ENCODE measurements at places on chromosomes 5 and 9.
A peak's percentile ranks its signal among the peaks of the same experiment; 100 is the strongest.

DNA sequence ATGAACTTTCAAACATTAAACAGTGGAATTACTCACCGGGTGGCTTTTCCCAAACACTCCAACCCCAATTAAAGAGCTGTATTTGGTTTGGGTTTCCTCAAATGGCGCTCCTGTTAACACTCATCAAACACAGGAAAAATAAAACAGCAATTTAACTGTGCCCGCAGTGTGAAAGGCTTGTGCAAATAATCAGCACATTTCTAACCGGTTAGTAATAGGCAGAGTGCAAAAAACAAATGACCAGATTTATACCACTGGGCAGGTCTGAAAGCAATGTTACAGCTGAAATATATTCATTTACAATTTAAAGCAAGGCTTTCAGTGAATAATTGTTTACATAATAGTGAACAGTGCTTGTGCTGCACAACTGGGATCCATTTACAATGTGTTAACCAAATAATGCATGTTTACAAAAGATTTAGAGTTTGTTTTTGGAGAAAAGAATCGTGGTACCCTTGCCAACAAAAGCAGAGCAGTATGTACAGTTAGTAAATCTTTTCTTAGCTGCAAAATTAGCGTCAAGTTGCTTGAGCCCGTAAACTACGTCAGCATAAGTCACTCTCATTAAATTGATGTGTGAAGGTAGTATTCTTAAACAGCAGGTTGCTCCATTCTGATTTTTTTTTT is 662.9 kb upstream of the ZNF608 start:
- DNase-seq, result no peak

GRCh38 chr9:130215341-130216119 is 43.3 kb downstream of the NCS1 start:
- no peak for DNase-seq

- DNase-seq, result no peak
Measured at GRCh38 chr9:80679916-80680315, 1009.4 kb downstream of the TLE1 start.

DNA sequence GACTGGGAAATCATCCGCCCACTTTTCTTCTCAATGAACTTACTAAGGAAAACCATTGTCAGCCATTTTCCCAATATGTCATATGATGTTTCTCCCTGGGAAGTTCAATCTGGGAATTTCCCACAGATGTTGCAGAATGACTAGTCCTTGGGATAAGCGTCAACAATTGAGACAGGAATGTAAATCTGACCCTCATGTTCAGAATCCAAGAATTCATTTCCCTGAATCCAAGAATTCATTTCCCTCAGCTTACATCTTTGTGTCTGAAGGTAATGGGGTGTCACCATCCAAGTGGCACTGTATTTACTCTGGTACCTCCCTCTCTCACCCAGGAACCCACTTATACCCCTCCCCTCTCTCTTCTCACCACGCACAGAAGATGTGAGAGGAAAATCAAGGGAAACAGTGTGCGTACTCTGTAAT is 7.4 kb downstream of the KLF9 start:
- no peak for DNase-seq

GRCh38 chr5:9437741-9438240 is 108.1 kb downstream of the SEMA5A start:
- DNase-seq, result no peak

DNA sequence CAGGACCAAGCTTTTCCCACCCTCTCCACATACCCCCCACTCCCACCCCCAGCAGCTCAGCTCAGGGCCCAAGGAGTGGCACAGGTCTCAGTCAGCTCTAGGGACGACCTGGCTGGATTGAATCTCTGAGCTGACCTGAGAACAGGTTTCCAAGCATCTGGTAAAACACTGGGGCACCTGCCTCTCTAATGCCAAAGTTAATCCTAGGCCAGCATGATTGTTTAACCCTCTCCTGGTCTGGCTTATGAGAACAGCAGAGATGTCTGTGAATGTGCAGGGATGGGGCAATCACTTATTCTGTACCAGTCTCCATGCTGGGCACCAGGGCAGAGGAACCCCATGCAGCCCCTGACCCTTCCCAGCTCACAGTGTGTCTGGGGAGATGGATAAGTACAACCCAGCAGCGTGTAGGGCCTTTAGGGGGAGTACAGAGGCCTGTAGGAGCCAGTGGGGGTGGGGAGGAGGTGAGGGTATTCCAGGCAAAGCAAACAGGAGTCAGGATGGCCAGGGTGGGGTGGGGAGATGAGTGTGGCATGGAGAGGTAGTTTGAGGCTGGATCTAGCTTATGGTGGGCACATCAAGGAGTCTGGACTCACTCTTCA is 678 bp upstream of the KIF12 start:
- DNase-seq, result no peak

DNA sequence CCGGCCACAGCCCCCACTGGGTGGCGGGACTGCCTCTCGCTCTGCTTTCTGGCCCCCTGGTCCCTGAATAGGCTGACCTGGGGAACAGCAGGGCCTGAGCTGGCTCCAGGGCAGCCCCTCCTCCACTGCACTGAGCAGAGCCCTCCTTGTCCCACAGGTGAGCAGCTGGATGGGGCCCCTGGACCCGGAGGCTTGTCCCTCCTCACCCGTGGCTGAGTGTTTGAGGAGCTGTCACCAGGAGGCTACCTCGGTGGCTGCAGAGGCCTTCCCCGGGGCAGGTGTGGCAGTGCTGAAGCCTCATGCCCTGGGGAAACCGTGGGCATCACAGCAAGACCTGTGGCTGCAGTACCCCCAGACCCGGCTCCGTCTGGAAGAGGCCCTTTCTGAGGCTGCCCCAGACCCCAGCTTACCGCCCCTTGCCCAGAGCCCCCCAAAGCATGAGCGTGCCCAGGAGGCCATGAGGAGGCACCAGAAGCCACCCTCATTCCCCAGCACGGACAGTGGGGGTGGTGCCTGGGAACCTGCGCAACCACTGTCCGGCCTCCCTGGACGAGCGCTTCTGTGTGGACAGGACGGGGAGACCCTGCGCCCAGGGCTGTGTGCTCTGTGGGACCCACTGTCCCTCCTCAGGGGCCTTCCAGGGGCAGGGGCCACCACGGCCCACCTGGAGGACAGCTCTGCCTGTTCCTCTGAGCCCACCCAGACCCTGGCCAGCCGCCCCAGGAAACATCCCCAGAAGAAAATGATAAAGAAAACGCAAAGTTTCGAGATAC is 28.5 kb upstream of the LRRC14B start:
- no peak for DNase-seq

DNA sequence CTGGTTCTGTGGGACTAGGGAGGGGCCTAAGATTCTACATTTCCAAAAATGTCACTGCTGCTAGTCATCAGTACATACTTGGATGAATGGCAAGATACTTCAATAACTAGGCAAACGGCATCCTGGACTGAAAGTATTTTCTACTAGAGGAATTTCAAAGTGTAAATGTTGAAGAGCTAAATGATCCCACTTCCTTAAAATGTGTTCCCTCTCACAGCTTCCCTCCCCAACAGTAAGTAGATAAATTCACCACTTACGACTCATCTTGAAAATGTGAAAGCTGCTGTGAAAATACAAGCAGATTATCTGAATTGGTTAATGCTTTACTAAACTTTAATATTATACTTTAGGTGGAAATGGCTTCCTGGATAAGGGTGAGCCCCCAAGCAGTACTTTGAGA is 1571.5 kb upstream of the WWC1 start:
- no peak for DNase-seq

DNA sequence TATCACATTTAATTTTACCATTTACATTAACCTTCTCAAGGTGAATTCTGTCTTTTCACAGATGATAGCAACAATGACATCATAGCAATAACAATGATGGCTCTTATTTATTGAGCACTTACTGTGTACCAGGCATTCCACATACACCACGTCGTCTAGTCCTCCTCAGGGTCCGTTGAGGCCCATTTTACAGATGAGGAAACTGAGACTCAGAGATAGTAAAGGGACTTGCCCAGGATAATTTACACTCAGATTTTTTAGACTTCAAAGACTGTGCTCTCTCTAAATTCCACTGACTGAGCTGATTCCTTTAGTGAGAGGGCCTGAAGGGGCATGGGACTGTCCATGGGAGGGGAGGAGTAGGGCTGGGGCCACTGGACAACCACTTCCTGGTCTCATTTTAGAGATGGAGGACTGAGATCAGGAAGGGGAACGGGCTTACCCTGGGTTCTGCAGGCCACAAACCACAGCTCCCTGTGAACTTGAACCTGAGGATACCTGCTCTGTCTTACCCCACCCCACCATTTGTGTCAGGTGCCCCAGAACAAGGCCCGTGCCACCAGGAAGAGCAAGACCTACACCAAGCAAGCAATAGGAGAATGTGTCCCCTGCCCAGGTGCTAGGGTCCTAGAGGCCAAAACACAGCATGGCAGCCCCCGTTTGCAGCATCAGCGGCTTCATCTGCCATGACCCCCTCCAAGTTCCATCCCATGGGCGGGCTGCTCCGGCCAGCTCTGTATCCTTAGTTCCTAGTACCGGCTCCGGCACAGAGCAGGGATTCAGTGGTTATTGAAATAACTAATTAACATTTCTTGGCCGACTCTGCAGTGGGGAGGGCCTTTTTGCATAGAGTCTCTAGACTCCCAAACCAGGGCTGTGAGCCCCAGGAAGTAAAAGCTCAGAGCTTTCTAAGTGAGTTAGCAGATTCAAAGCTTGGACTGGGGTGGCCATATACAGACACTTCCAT is 96.6 kb downstream of the RGS3 start:
- DNase-seq, result no peak

DNA sequence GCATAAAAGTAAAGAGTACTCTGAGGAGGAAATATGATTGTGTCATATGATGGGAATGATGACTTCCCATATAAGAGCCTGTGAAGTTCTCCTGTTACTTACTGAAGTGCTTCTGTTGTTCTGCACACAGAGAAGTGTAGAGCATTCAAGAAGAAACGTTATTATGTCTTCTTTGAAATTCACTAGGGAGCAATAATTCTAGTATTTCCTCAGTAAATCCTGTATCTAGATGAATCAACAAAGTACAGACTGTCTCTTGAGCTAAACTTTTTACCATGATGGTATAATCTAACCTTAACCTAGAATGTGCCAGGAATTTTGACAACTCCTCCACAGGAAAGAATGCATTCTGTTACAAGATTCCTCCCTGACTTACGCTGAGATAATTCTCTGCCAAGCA is 18.9 kb upstream of the GHR start:
- no peak for DNase-seq

DNA sequence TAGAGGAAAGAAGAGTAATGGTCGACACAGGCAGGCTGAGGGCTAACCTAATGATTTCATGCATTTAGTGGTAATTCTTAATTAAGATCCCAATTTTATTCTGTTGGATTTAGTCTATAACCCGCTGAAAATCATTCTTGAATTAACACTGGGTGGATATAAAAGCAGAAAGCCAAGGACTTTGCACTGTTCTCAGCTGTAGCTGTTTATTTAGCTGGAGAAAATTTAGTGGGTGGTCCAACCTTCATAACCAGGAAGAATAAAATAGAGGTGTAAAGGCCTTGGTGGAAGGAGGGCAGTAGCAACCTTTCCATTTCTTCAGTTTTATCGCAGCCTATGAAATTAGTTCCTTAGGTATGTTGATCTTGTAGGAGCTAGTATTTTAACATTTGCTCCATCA is 92.3 kb downstream of the GHR start:
- DNase-seq, result no peak

DNA sequence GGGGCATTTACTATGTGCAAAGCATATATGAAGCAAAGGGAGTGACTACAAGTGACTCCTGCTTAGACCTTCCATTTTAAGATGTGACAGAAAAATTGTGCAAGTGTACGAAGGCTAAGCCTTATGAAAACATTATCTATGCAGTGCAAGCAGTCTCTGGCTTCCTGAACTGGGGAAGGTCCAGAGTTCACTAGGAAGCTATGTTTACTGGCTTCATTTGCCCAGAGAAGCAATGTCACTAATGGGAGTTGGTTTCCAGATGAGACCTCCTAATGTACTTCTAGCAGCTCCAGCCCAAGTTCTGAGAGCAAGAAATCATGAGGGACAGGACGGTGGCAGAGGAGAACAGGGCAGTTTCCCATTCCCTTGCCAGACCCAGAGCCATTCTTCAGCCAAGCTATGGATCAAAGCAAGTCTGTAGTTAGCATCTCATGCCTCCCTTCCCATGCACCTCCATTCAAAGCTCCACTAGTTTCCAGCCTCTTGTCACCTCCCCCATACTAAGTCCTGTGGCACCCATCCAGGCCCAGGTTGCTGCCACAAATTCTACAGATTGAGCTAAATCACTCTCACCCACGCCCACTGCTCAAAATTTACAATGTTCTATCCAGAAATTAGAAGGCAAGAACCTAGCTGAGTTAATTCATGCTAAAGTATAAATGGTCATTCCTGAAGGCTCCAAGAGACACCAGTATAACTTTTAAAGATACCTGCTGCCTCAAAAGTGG is 21.8 kb downstream of the MCTP1 start:
- no peak for DNase-seq

GRCh38 chr5:157148734-157149615 is 6.3 kb upstream of the MED7 start:
- DNase-seq, result peak; percentile 94

- peak; percentile 78 for DNase-seq
Measured at GRCh38 chr9:132546148-132547051, 36.0 kb upstream of the BARHL1 start.

DNA sequence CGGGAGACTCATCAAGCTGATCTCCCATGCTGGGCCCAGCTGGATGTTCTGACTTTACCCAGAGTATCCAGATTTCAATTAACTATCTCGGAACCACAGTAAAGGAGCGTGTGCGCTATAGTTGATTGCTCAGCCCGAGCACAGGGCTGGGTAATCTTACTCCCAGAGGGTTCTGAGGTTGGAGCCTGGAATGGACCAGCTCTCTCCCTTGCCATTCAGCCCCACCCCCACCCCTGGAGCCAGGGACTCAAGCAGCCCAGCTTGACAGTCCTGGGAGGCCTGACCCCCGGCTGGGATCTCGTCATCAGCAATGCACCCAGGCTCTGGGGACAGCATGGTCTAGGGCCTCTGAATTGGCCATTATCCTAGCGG is 23.7 kb upstream of the PTGES start:
- DNase-seq, result peak; percentile 9

DNA sequence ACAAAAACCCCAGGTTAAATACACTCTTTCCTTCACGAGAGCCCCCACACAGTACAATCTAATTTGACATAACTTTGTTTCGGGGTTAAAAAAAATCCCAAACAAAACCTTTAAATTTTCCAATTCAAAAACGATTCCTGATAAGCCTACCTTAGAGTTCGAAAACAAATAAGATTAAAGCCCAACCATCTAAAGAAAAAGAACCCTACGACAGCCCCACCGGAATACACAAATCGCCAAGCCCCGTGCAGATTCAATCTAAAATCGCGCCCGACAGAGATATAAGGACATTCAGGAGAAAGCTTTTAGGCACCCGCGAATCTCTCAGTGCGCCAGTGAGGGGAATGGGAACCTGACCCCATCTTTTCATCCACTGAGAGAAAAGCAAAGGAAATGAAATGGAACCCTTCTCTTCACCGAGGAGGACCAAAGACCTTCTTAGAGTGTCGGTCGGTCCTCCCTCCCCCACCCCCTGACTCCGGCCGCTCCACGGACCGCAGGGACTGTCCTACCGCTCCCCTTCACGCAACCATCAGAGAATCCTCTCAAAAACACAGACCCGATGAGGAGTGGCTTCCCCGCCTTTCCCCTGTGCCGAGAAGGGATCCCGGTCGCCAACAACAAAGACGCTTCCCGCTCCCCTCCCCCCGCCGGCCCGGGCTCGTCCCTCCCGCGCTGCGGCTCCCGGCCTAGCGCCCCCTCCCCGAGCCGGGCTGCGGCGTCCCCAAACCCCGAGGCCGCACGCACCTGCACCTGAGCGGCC is 925 bp downstream of the ABHD17B start:
- peak; percentile 66 for DNase-seq

Measured in Karpas-422 (cell line).